Esophagus squamous epithelium (tissue), 5 donors: ENCODE measurements at places on chromosomes 1 and 21.

DNA sequence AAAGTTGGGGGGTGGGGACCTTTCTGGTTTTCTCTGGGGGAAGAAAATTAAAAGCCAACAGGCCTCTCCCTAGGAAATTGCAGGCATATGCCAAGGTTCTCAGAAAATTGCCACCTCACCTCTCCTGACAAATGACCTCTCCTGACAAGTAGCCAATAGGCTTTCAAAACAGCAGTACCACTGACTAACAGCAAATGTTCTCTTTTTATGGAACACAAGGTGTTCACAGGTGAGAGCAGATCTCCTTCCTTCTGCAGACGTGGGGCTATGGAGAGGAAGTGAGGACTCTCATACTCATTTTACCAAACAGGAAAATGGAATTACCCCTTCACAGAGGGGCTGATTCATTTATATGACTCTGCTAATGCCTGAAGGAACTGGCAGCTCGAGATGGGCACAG lies 32.7 kb upstream of the SUCO start:
- DNase-seq: no peak

DNA sequence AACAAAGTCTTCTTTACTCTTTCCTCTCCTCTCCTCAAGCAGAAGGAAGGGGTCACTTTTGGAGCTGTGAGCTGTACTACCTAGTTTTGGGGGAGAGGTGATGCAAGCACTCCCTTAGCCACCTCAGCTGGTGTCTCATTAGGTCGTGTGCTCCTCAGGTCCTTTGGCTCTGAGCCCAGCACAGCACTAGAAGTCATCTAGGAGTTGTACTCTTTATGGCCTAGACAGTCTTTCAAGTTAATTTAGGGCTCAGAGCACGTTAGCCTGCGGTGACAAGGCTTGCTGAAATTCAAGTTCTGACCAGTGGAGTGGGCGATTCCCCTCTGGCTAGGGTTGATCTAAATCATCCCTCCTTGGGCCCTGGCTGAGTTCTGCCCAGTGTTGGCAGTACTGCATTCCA lies 48.0 kb upstream of the WDR26 start:
- no peak for DNase-seq

- DNase-seq: no peak
These were observed 293.0 kb downstream of the MRPL39 start for GRCh38 chr21:25314247-25314646.

DNA sequence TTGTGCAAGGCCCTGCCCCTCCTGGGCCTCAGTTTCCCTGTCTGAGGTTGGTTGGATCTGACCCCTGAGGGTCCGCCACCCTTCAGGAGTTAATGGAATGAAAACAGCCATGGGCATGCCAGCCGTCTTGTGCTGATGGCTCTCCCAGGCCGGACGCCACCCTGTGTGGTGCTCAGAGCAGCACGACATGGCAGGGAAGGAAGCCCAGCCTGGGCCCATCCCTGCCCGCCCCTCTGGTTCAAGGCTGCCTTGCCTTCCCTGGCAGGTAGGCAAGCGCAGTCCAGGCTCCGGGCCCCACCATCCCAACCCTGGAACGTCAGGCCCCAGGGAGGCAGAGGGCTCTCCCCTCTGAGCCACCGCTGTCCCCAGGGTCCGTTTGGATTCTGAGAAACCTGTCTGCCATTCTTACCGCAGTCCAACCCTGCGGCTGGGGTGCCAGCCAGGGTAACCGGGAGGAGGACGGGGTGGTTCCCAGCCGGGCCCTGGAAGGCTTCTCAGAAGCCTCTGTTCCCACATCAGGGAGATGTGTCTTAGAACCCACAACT lies 108.5 kb upstream of the IFFO2 start:
- DNase-seq: no peak

DNA sequence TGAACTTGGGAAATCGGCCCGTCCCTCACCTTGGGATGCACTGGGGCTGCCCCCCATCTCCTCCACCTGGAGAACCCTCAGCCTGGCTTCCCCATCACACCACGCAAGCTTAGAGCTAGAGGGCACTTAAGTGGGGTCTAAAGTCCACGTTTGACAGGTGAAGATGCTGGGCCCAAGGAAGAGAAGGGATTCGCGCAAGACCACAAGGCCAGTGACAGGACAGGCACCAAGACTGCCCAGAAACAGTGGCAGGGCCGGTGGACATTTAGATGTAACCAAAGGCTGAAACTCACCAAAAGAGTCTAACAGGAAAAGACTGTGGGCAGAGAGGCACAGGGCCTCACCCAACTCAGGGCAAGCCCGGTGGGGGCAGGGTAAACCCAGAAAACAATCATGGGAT lies 130.8 kb upstream of the EDN2 start:
- no peak for DNase-seq

DNA sequence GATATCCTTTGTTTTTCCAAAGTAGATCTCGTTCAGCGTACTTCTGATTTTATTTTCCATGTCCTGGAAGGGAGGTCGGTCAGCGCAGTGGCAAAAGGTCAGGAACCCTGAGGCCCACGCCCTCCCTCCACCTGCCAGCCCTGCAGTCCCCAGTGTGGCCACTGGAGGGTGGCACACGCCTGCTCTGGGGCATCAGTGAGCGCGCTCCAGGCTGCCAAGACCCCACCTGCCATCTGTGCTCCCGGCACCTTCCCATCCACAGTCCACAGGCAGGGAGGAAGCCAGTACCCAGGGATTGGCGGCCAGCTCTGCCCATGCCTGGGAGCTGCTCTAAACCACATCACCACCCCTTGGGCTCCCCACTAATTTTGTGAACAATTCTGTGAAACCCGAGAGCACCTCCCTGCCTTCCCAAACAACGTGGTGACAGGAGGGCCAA lies 32.3 kb downstream of the SLC66A1 start:
- DNase-seq: no peak

DNA sequence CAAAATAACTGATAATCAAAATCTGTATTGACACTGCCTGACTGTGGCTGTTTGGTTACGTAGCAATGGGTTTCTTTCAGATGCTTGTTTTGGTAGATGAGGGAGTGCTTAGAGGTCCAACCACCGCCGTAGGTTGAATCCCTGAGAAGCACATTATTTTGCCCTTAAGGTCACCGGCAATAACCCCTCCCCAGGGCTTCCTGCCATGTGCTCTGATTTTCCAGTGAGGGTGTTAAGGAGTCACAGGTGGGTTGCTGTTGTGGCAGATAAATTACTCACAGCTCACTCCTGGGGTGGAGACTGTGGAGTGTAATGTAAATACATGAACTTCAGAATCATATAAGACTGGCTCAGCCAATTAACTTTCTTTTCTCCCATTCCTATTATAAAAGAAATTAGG lies 81.5 kb upstream of the ZP4 start:
- DNase-seq: no peak

DNA sequence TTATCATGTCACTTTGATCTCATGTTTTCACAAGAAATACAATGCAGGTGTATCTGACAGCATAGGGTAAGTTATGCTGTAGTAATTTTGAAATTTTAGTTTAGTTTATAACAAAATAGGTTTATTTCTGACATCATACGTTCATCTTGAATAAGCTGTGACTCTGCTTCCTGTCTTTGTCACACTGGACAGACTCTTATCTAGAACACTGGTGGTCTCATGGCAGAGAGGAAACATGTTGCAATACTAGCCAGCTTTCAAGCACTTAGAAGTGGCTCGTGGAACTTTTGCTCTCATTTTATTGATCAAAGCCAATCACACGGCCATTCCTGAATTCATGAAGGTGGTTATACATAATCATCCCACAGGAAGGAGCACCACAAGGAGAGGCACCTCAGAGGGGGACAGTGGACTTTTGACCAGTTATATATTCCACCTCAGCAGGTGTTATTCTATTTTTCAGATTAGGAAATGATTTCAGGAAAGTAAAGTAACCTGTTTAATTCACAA lies 46.5 kb downstream of the CYP2J2 start:
- no peak for DNase-seq

- no peak for DNase-seq
These were observed 36.9 kb upstream of the KCNE1 start for GRCh38 chr21:34548781-34549376.

DNA sequence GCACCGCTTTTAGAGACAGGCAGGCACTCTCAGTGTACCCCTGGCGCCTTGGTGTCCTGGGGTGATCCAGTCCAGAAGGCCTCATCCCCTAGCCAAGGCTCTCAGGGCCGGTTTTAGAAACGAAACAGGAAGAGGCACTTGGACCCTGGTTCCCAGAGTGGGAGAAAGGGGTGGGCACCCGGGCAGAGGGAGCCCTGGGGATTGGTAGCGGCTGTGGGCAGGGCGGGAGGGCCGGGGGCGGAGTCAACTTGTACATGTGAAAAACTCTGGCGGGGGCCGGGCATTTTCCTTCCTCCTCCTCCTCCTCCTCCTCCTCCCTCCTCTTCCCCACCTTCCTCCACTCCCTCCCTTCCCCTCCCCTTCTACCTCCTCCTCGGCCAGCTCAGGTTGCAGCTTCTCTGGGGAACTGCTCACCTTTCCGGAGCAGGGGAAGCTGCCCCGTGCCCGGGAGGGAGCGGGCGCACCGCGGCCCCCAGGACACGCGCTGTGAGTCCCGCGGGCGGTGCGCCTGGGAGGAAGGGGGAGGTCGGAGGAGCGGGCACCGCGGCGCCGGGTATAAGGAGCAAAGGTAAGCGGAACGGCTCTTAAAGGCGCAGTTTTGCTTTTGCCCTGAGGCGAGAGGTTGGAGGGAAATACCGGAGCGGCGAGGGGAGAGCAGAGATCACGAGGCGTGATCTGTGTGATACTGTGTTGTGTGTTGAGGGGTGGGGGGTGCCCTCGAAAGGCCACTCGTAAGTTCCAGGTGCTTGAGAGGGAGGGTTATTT lies at the start of gene CDK18:
Gene CDK18 (plus strand): TSS at position 359 of the 765 bp plus-strand sequence. CDS start 18,499 bp downstream, outside the sequence.
- DNase-seq: no peak

GRCh38 chr1:3578433-3578805 lies 32.9 kb downstream of the MEGF6 start:
- DNase-seq: no peak

DNA sequence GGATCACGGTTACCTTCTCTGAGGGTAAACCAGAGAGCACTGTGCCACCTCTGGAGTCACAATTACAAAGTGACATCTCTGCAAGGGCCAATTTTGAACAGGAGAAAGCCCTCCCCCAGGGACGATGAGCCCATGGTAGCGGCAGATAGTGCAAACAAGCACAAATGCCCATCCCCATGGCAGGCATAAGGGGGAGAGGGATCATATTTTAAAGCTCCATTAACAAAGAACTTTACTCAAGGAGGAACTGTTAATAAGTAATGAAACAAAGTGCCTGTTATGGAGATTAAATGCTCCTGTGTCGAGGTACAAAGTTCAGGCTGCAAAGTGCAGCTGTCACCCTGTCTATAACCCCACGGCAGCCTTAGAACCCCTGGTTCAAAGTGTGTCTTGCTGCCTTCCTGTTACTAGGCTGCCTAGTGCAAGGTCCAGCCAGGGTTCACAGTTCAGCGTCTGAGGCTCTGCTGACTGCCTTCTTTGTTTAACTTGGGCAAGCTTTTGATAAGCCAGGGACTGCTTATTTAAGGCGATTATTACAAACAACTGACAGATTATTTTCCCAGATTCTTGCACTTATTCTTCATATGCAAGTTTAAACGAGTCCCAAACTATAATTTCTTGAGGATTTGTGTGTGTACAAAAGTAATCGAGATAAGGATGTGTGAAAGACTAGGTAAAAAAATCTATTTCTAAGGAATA lies 75.7 kb upstream of the NRIP1 start:
- DNase-seq: no peak

- DNase-seq: no peak
These were observed 655 bp upstream of the KIRREL1 start for GRCh38 chr1:157992833-157993146.

DNA sequence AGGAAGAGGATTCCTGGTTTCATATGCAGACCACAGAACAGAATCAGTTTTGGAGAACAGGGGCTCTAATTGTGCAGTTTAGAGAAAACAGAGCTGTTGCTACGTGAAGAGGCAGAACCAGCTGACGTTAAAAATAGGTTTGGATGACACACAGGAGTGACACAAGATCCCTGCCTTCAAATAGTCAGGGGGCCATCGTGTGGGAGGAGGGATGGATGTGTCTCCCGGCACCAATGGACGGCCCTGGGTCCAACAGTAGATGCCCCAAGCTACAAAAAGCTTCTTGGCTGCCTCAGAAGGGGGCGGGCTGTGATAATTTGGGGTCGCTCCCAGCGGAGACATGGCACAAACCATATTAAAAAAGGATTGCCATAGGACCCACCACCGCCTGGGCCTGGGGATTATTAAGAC lies 87.8 kb downstream of the MRPL37 start:
- DNase-seq: no peak

GRCh38 chr1:79852004-79852403 lies 845.5 kb upstream of the ADGRL4 start:
- no peak for DNase-seq

DNA sequence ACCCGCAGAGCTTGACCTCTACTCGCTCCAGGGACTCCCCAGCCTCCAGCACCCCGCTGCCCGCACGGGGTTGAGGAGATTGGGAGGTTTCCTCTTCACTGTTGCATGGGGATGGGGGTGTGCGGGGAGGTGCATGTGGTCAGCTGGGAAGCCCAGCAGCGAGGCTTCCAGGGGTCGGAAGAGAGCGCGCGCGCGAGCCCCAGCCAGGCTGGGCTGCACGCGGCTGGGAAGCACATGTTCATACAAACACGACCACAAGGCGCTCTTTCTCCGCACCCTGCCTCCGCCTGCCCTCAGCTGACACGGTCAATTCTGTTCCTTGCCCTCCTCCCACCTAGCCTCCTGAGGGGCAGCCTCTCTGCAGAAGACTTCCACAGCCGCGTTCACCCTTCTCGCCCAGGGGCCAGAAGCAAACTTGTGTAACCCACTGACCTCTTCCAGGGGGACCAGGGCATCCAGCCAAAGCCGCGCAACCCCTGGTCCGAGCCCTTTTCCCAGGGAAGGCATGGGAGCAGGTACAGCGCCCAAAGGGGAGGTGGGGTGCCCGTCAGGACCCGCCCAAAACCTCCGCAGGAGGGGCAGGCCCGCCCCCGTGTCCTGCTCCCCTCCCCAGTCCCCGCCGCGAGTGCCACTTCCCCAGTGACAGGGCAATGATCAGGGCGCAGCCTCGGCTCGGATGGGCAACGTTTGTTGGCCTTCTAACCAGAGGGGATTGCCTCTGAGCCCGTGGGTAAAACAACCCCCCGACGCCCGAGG lies 1.3 kb downstream of the COL24A1 start:
- no peak for DNase-seq

GRCh38 chr1:205458777-205459566 lies 3.1 kb upstream of the BLACAT1 start:
- DNase-seq: no peak
